Fibroblast of the aortic adventitia (primary cell): ENCODE measurements at places on chromosomes 2 and 18.

- no peak for DNase-seq
These were observed 47.9 kb upstream of the CCDC150 start for GRCh38 chr2:196591621-196592022.

- DNase-seq = no peak
These were observed 4.2 kb upstream of the GPC1 start for GRCh38 chr2:240431271-240431660.

DNA sequence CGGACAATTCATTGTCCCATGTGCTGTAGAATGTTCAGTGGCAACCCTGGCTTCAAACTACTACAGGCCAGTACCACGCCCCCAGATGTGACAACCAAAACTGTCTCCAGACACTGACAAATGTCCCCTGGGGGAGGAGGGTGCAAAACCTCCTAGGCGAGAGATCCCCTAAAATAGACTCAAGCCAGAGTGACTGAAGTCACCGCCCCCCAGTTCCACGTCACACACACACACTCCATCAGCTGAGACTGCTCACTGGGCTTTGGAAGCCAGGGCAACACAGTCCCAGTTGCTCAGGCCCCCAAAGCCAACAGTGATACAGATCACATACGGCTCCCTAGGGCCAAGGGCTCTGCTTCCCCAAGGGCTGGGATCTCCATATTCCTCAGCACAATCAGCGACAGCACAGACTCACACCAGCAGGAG lies 19.1 kb downstream of the HDAC4 start:
- DNase-seq = no peak

DNA sequence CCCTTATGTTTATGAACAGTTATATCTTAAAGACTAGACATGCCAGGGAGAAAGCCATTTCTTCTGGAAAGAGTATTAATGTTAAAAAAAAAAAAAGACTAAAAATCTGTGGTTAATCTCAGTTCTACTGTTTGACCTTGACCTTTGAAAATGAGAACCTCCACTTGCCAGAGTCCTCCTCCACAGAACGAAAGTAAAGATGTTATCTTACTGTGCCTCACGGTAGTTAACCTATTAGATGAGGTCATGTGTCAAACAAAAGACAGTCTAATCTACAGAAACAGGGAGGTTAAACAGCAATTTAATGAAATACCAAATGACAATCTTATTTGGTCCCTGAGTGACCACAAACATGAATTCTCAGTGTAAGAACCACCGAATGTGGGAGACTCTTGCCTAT lies 51.2 kb downstream of the SLC14A2 start:
- DNase-seq = no peak

GRCh38 chr2:191299010-191299409 lies 53.8 kb downstream of the MYO1B start:
- DNase-seq = peak; percentile 42

DNA sequence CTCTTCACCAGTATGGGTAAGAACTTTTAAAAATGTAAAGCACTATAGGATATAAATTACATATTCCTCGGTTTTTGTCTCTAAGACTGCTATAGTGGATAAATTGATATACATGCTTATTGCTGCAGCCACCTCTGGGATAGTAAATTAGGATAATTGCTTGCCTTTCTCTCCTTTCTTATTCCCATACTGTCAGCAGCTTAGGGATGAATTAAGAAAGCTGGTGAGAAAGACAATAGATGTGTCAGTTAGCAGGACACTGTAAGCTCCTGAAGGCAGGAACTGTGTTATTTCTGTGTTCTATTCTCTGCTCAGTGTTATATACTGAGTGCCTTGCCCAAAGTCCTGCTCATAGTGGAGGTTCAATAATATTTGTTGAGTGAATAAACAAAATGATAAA lies 828.6 kb upstream of the ACVR2A start:
- DNase-seq = no peak

DNA sequence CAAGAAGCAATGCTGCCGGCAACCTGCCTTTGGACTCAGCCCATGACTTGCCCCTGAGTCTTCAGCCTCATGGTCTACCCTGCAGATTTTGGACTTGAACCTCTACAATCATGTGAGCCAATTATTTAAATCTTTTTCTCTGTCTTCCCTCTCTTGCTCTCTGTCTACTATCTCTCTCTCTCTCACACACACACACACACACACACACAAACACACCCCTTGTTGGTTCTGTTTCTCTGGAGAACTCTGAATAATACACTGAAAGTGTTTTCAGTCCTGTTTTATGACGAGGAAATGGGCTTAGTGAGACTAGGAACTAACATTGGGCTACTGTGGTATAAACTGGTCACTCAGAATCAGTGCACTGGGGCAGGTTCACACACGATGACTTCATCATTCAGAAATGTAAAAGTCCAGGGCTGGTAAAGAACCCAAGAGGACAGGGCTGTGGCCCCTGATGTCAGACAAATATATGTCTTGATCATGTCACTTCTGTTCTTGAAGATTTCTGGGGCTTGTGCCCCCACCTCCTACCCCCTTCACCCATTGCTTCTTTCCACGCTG lies 266.1 kb upstream of the SIX2 start:
- peak; percentile 38 for DNase-seq

- no peak for DNase-seq
These were observed 188.9 kb upstream of the TNP1 start for GRCh38 chr2:217048730-217049129.
